Ureter (tissue), 1 donor: ENCODE measurements at places on chromosomes 5 and 9.

DNA sequence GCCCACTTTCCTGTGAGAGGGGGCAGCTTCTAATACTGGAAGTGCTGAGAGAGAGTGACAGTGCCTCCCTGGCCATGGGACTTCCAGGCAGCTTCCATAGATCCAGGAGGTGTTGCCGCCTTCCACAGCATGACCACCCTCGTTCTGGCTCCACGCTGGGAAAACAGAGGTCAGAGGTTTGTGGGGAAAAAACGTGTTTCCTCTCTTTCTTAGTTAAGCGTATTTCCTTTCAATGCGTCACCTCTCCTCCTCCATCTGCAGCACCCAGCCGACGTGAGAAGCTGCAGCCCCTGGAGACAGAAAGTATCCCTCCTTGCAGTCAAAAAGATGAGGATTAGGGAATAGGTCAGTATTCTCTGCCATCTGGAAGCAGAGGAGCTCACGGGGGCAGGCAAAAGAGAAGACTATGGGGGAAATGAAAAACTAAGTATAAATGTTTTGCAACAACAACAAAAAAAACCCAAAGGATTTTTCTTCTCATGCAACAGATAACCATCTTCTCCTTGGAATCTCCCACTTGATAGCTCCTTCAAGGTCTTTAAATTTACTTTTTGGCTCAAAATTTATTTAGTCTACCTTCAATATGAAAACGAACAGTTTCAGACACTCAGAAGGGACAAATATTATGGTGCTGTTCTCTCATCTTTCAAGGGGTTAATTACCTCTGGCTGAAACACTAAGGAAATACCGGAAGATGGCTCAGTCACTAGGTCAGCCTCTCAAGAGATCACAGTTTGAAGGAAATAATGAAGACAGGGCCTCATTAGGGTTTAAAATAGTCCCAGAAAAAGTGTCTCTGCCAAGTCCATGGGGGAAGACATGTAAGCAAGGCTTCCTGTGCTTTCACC, 38.0 kb downstream of the MTMR12 start:
- no peak for DNase-seq

DNA sequence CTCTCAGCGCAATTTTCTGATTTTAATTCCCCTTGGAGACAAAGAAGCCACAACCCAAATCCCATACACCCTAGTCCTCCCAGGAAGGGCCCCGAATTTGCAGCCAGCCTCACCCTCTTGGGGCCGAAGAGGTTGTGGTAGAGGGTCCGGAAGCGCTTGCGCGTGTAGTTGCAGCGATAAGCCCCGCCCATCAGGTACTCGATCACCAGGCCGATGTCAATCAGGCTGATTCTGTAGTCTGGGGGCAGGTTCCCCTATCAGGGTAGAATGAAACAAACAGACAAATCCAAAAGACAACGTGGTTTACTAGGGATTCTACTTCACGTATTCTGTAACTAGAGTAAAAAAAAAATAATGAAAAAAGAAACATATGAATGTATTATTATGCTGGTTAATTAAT, 210.6 kb upstream of the KLF9 start:
- no peak for DNase-seq

- no peak for DNase-seq
These were observed 37.9 kb downstream of the UBTD2 start for GRCh38 chr5:172245703-172246125.

DNA sequence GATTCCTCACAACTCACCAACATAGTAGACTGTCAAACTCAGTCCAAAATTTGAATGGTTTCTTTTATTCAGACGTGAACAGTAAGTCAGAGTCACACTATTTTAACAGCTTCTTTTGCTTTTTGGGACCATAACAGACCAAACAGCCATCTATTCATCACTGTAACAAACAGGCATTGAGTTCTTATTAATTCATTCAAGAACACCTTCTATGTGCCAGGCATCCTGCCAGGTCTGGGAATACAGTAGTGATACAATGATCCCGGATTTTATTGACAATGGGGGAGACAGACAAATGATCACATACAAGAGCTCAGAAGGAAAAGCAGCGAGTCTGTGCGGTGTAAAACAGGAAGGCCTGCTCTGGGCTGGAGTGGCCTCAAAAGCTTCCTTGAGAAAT, 153.3 kb upstream of the ERCC6L2 start:
- no peak for DNase-seq

- no peak for DNase-seq
These were observed 101.4 kb downstream of the PPARGC1B start for GRCh38 chr5:149831492-149831891.
